ENCODE measurements at places on chromosomes 12 and 14. TPM values are rescaled to one million over a fixed set of nuclear protein-coding genes. Genes with fewer than 3 reads are reported as not detected.

- DNase-seq = peak; percentile 34
Measured at GRCh38 chr12:103881261-103881660, 40.2 kb upstream of the NT5DC3 start.

DNA sequence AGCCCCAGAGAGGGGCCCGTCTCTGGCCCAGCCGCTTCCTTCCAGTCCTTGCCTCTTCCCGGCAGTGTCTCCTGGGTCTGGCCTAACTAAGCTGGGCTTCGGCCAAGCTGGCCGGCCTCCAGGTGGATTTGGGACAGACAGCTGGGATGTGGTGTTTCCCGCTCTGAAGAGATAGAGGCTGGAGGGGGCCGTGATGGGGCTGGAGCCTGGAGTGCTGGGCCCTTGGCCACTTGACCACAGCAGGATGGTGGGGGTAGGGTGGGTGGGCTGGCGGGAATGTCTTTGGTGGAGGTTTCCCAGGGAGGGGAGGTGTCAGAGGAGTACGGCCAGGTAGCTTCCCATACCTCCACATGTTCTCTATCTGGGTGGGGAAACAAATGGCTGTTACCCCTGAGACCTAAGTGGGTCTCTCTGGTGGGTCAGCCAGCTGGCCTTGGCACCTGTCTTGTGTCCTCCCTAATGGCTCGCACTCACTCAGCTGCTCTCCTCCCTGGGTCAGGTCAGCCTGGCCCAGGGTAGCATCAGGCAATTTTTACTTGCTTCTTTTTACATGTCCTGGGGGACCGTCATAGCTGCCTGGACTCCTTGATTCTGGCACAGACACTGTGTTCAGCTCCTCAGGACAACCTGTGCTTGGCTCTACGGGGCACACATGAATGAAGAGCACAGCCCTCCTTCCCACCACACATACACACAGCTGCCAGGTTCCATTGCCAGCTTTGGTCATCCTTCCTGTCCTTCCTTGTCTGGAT is 19.8 kb upstream of the PGF start:
- no peak for DNase-seq

- no peak for DNase-seq
Measured at GRCh38 chr12:91422127-91422526, 239.5 kb upstream of the DCN start.

GRCh38 chr12:122250536-122250935 is 15.8 kb downstream of the VPS33A start:
- DNase-seq = no peak

- DNase-seq = peak; percentile 69
Measured at GRCh38 chr12:5568325-5568981, 136.5 kb downstream of the NTF3 start.

DNA sequence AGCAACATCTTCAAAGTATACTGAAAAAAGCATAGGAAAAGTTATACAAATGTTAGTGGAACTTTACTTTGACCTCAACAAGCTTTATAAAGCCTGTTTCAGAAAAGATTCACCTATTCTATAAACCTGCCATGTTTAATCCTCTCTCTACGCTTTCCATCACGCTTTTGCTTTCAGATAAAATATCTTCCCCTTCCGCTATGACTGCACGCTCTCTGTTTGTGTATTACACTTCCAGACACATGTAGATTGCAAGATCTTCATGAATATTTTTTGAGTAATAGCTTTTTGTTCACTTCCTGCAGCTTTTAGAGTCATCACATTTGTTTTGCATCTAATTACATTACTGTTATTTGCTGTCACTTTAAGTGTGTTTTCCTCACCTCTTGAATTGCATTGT is 271.4 kb downstream of the RASSF9 start:
- DNase-seq = no peak

GRCh38 chr12:106519607-106520021 is 63.2 kb upstream of the RFX4 start:
- no peak for DNase-seq

GRCh38 chr14:94542811-94543440 is 18.3 kb upstream of the SERPINA4 start:
- no peak for DNase-seq

- no peak for DNase-seq
Measured at GRCh38 chr12:115936997-115937916, 340.2 kb downstream of the MED13L start.

GRCh38 chr12:50079771-50080170 is 5.4 kb upstream of the SMARCD1 start:
- no peak for DNase-seq

GRCh38 chr14:34035177-34035933 is 84.5 kb upstream of the EGLN3 start:
- DNase-seq = peak; percentile 95

GRCh38 chr14:81206115-81206514 is 14.6 kb downstream of the GTF2A1 start:
- peak; percentile 3 for DNase-seq

Gene RNASE3
- not detected for total RNA-seq

Gene CNPY2
- 246 TPM for total RNA-seq

Gene SLC25A47
- 1.0 TPM for total RNA-seq

All from HepG2 (cell line).